ENCODE measurements at places on chromosomes 16 and 17. TPM values are rescaled to one million over a fixed set of nuclear protein-coding genes. Genes with fewer than 3 reads are reported as not detected.

SLFN13 gene
- total RNA-seq, result 1.9 TPM

CDRT15L2 gene
- total RNA-seq, result not detected

GUCY2D gene
- 0.28 TPM for total RNA-seq

CNGB1 gene
- 7.3 TPM for total RNA-seq

ACSM3 gene
- total RNA-seq, result 1.4 TPM

Measured in nasal cavity respiratory epithelium epithelial cell of viscerocranial mucosa (primary cell).